NCI-H2081 (cell line): ENCODE measurements at places on chromosomes 5 and 9.

DNA sequence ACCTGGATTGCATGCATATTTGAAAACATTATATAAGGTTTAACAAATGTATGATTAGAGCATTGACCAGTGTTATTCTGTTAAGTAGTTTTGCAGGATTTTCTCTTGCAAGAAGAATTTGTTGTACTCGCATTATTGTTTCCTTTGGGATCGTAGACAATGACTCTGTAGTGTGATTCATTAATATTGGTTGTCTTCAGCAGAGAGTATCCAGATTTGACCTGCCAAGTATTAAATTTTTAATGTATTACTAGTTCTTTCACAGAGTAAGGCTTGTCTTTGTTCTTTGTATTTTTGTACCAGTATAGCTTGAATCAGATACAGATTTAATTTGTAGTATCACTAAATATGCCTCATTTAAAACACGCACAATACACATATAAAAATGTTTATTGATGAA lies 155.0 kb downstream of the PBX3 start:
- DNase-seq: no peak

DNA sequence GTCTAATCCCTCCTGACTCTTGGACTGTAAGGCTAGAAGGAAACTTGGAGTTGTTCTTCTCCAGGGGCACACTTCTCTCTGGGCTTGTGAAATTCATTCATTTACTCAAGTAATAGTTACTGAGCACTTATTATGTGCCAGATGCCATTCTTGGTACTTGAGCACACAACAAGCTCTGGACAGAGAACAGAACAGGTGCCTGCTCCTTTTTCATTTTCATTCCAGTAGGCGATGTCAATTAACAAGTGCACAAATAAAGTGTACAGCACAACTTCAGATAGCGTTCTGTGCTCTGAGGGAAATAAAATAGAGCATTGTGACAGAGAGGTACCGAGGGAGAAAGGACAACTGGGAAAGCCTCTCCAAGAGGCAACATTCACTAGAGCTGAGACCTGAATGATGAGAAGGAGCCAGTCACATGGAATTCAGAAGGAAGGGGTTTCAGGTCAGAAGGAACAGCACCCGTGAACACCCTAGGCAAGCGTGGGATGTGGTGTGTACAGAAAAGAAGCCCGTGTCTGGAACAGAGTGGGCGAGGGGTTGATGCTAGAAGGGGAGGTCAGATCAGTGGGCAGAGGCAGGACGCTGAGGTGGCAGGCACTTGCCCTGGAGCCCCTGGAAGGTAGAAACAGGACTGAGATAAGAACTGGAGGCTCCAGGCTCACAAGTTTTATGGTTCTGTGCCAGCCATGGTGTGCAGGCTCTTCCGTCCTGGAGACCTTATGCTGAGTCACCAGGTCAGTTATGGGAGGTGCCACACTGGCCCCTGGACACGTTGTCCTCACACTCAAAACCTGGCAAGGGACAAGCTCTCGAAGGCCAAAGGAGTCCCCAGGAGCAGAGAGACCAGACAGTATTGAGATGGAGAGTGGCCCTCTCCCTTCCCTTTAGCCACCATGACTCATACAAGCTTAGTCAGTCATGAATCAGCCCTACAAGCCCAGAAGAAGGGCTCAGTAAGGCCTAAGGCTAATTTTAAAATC lies 7.2 kb upstream of the ABLIM3 start:
- no peak for DNase-seq

- DNase-seq: no peak
Measured at GRCh38 chr9:129022037-129022436, 6.1 kb downstream of the SH3GLB2 start.

DNA sequence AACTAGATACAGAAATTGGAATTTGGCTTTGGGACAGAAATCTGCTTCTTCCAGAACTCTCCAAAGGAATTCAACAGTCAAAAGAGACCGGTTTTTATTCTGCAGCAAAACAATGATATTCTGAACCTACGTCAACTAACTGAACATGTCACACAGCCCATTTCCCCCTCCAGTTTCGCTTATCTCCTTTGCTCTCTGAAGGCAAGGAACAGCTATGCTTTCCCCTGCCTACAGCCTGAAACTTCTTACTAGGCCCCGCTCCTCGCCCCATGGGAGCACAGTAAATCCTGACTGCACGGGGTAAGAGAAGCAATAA lies 488 bp downstream of the SKIC3 start:
- DNase-seq: no peak

GRCh38 chr5:175752826-175753535 lies 95.1 kb downstream of the HRH2 start:
- no peak for DNase-seq

- DNase-seq: no peak
Measured at GRCh38 chr9:117696154-117696553, 8.0 kb upstream of the TLR4 start.

GRCh38 chr9:134929193-134930158 lies 11.8 kb upstream of the FCN1 start:
- DNase-seq: no peak

GRCh38 chr5:14842117-14842516 lies 29.5 kb downstream of the ANKH start:
- peak; percentile 42 for DNase-seq

DNA sequence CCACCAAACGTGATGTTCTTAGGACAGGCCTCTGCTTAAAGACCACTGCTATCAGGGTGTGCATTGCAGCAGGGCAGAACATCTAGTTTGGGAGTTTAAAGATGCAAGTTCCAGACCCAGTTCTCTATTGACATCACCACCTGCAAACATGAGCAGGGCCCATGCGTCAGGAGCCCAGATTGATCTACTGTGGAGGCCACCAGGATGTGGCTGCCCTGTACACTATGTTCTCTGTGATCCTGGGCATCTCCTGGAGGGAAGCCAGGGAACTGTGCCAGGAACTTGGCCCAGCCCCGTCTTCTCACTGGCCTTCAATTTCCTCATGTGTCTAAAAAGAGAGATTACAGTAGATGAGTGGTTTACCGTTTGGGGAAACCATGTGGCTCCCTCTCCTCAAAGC lies 87.1 kb downstream of the PDE6A start:
- no peak for DNase-seq

- DNase-seq: no peak
Measured at GRCh38 chr9:87479801-87480201, 17.9 kb upstream of the DAPK1 start.

GRCh38 chr5:106661866-106662265 lies 1008.9 kb downstream of the EFNA5 start:
- no peak for DNase-seq

DNA sequence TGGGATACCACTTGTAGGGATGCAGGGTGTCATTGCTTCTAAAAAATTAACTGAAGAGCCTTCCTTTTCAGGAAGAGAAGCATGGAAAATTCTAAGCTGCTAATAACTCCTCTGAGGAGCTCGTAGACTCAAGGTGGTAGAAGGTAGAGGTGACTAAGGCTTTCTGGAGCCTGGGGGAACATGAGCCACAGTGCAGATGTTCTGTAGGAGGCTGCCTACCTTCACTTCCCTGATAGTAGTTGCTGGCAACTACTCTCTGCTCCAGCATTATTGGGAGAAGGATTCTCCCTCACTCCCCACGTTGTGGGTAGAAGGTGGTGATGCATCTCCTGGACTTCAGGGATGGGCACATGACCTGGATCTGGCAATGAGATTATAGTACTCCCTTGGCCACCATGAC lies 86.7 kb upstream of the STARD4 start:
- DNase-seq: no peak

DNA sequence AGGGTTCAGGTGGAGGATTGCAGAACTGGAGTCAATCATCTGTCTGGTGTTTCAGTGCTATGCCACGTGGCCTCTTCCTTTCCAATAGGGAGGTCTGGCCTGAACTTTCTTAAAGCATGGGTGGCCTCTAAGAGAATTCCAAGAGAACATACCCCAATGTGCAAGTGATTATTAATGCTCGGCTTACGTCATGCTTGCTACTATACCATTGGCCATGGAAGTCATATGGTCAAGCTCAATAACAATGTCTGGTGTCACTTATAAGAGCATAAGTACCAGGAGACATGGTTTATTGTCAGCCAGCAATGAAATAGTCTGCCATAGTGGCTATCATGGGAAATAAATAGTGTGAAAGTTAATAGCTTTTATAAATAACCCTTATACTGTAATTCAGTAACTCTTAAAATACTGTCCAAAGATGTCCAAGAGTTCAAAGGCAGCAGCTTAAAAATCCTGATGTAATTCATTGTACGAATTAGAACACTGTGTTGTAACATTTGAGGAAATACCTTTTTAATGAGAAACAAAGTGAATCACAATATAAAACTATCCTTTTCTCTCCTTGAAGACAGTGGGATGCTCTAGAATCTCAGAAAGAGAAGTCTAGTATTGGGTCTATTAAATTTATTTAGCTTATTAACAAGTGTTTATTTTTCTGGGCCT lies 355.4 kb upstream of the PRR16 start:
- no peak for DNase-seq

GRCh38 chr5:144142824-144143162 lies 27.7 kb downstream of the YIPF5 start:
- no peak for DNase-seq

- no peak for DNase-seq
Measured at GRCh38 chr5:125812651-125813050, 610.6 kb upstream of the GRAMD2B start.

GRCh38 chr9:93161786-93162562 lies 22.0 kb upstream of the WNK2 start:
- DNase-seq: no peak

DNA sequence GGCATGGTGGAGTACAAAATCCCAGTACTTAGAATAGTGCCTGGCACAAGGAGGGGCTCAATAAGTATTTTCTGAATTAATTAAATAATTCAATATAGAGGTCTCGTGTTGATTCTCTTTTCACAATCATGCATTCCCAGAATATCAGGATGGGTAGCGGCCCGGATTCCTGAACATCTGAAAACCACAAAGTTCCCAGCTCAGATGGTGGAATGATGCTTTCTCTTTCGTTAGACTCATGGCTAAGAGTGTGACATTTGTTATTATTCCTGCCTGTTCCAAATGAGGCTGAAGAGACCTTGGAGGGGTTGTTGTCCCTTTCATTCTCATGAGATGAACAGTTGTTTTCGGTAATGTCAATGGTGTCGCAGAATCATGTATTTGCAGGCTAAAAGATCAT lies 95.4 kb upstream of the LIFR start:
- DNase-seq: no peak

GRCh38 chr9:95640336-95640735 lies 123.6 kb upstream of the PTCH1 start:
- DNase-seq: no peak

DNA sequence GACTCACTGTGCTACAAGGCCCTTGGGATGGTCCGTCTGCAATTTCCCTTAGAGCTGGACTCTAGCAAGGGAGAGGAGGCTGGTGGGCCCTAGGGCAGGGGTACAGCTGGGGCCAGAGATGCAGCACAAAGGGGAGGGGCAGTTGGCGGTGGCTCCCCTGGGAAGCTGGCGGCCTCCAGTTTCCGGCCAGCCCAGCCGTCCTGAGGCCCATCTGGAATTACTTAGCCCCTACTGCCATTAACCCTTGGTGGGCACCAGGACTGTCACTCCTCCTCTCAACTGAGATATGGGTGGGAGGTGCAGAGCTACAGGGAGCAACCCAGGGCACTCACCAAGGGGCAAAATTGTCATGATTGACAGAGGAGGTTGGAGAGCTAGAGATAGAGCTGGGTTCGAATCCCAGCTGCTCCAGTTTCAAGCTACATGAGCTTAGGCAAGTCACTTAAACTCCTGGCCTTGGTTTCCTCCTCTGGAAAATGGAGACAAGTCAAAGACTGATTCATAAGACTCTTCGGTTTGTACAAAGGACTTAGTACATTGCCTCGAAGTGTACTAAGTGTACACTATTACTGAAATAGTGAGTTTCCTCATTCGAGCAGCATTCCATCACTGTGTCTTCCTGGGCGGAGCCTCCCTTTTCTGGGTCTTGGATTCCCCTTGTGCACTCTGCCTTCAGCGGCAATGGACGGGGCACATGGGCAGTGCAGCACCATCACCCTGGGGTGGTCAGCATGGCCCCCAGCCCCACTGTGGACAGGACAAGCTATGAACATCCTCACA lies 2.7 kb upstream of the PDGFRB start:
- no peak for DNase-seq

- DNase-seq: no peak
Measured at GRCh38 chr9:27491154-27491553, 32.9 kb upstream of the IFNK start.

GRCh38 chr9:7509576-7510145 lies 289.9 kb downstream of the DMAC1 start:
- no peak for DNase-seq

DNA sequence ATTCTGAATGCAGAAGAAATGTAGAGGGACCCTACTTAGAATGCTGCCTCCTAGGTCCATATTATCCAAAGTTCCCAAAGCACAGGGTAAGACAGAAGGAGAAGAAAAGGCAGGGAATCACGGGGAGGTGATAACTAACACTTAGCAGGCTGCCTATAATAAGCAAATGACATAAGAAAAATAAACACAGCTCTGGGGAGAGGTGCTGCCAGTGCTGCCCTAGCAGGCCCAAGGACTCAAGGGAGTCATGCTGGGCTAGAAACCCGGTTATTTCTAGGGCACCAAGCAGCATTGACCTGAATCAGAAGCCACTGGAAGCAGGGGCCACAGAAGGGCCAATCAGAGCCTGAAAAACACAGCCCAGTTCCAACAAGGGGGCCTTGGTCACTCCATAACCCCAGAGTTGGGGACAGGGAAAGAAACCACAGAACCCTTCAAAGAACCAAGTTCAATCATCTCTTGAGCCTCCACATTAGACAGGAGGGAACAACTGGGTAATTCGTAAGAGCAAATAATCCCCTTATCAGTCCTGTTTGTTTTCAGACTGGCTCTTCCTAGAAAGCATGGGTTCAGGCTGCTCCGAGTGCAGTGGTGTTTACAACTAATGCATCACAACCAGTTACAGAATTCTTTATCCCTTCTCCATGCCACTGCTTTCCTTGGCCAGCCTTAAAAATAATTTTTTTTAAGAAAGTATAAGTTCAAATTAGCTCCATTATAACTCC lies 24.0 kb downstream of the NRG2 start:
- no peak for DNase-seq

DNA sequence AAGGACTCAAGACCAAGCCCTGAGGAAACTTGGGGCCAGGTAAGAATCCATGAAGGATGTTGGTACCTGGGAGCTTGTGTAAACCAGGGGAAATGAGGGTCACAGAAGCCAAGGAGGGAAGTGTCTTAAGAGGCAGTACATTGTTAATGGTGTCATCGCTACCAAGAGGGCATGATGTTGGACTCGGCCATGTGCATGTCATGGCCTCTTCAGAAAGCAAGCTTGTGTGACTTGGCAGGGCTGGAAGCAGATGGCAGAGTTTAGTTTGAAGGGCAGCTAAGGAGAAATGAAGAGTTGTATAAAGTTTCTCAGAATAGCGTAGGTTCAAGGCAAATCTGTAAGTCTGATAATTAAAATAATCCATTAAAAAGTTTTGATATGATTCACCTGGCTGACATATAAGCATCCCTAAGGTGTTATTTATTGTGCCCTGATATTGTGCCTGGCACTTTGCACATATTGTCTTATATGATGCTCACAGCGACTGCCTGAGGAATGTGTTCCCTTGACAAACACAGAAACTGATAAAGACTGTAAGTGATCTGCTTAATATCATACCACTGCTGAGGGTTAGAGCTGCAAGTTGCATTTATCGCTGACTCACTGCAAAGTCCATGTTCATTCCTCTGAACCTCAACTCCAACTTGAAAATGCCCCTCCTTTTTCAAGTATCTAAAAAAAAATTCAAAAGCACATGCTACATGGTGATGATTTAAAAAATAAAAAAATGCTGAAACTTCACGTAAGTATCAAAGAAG lies 81.3 kb upstream of the PTPN3 start:
- DNase-seq: no peak
